ENCODE measurements at places on chromosomes 16 and 17.

DNA sequence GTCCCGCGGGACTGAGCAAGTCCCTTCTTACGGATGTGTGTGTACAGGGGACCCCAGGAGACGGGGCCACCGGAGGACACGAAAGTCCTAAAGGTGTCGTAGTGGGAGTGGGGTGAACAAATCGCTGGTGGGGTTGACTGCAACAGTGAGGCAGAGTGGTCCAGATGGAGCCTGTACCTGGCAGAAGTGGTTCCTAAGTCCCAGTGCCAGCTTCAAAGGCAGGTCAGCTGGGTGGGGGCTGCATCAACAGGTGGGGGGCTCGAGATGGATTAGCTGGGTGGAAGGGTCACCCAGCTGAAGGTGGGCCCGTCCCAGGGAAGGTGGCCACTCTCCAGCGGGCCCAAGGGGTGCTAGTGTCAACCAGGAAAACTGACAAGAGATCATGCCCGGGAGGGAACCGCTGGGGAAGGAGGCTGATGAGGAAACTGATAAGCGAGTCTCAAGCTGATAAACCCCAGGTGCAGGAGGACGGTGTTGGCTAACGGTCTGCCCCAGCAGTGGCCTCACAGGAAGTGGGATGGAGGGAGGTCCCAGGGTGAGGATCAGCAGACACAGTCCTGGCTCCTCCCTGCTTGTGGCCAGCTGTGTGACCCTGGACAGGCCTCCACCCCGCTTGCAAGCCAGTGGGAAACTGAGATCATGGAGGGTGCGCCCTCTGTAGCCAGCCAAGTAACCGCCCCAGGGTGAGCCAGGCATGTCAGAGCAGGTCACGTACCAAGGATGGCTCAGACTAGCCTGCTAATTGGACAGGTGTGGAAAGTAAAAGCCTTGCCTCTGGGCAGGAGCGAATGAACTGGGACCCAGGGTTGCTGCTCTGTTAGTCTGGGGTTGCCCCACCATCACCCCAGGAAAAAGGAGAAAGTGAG is 1.0 kb downstream of the ORAI3 start:
- DNase-seq: peak; percentile 81

- DNase-seq: peak; percentile 86
These were observed 161.2 kb upstream of the IRX3 start for GRCh38 chr16:54447576-54448440.

DNA sequence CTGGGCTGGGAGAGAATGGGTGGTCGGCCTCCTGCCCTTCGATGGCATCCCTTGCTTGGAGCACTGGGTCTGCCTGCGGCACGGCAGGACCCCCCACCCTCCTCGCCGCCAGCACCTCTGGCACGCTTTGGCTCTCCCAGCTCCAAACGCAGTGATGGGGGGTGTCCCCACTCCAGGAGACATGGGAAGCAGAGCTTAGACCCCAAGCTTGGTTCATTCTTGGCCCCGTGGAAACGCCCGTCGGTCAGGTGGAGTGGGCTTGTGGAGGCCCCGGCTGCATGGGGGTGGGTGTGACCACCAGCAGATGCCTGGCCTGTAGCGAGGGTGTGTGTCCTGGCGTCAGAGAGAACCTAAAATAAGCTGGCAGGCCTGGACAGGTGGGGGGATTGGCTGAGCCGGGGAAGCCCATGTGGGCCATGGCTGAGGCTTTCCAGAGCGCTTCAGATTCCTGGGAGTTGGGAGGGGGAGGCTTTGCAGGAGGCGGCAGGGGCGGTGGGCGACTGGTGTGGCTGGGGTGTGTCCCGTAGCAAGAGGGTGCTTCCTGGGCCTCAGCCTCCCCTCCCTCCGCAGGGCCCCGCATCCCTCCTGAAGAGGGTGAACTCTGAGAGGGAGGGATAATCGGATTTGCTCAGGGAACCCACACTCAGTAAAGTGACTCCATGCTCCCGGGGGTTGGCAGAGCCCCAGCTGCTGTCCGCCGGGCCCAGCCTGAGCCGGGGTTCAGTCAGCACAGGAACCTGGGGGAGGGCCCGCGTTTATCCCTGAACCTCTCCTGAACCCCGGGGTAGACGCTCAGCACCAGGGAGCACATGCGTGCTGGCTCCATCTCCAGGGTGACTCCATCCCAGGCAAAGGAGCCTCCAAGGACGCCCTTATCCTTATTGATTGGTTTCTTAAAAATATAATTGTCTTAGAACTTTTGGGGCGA is 3.4 kb downstream of the CACNA1H start:
- DNase-seq: no peak

- DNase-seq: no peak
These were observed 13.0 kb downstream of the CETP start for GRCh38 chr16:56974549-56975300.

DNA sequence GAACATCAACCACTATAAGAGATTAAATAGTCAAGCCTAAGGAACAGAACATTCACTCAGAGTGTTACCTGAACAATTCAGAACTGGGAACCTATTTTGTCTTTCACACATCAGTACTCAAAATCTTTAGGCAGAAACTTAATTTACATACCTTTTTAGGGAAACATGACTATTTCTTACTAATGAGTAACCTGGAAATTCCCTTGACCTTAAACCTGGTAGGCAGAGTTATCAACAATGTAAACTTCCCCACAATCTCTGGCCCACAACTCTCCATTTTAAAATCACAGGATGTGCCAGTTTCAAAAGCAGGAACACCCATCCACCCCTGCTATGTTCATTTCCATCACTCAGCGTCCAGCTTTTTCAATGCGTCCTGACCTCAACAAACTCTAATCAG is 132.9 kb upstream of the ANKFN1 start:
- DNase-seq: no peak

DNA sequence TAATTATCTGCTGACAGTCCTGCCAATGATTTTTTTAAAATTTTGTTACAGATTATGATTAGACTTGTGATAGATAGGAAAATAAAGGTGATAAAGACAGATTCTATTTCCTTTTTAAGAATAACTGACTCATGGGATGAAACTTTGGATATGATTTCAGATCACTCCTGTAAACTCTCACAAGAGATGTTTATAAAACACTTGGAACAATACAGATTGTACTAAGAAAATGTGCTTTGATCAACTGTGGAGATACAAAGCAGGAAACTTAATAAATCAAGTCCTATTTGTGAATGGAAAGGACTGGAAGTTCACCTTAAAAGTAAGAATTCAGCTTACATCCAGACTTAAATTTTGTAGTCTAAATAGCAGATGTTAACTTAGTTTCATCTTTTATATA is 21.4 kb downstream of the MRTFB start:
- DNase-seq: no peak

- DNase-seq: no peak
These were observed 98.5 kb upstream of the RPRML start for GRCh38 chr17:47077576-47077975.

- DNase-seq: no peak
These were observed 12.3 kb upstream of the CARMIL2 start for GRCh38 chr16:67632415-67633172.

- no peak for DNase-seq
These were observed 22.1 kb upstream of the RPL38 start for GRCh38 chr17:74181341-74181740.

DNA sequence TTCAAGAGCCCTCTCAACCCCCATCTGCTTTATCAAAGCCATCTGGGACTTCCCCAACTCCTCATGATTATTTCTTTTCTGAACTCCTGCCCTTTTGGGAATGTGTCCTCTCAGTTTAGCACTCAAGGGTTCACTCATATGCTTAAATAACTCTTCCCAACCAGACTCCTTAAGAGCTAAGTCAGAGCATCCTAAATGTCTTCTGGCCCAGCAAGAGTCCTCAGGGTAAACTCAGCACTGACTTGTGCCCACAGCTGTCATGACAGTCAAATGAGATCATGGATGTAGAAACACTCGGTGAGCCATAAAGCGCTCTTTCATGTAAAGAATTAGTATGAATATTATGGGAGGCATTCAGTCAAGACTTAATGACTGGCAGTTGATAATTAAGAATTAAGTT is 85.9 kb downstream of the TEX14 start:
- DNase-seq: no peak

GRCh38 chr16:27706866-27707685 is 157.1 kb downstream of the KATNIP start:
- DNase-seq: no peak

DNA sequence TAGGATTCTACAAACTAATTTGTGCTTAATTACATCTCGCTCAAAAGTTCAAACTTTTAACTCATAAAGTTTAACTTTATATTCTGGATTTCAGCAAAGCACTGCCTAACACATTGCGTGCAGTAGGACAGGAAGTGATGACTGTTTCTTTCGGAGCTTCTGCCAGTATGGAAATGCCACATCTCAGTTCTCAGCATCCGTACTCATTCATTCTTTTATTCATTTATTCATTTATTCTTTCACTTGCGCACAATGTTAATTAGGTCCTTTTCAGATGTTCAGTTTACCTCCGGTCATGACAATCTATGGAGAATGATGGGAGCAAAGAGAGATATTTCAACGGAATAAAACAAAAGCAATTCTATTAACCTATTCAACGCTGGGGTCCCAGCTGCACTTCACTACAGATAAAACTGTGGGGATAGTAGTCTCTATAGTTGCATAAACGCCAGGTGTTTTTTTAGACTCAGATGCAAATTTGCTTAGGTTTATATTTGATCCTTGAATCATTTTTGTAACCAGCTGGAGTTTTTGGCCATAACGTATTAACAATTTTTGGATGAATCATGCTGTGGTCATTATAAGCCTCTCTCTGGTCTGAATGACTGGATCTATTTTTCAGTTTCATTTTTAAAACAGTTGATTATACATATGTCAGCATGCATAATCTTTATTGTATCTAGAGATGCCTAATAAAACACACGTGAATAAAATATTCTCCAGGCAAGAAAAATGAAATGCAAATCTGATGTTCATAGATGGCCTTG is 143.9 kb downstream of the KCNJ2 start:
- peak; percentile 29 for DNase-seq

All from GM03348 (cell line).